ENCODE measurements at places on chromosomes 3 and 15.

GRCh38 chr3:109191421-109191820, 54.9 kb downstream of the C3orf85 start:
- DNase-seq: no peak

DNA sequence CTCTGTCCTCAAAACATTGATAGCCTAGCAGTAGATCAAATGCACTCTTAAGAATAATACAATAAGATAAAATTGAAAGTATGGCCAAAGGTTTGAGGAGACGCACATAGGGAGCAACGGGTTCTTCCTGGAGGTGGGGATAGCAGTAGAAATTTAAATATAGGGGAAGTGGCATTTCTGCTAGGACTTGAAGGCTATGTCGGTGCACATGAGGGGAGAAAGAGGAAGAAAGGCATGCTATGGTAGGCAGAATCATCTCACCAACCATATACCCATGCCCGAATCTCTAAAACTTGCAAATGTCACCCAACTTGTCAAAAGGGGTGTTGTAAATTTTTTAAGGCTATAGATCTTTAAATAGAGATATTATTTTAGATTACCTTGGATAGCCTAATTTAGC, 735.1 kb upstream of the LMCD1 start:
- no peak for DNase-seq

- DNase-seq: no peak
Observed at GRCh38 chr3:42846685-42847522, 28.8 kb downstream of the CYP8B1 start.

- no peak for DNase-seq
Observed at GRCh38 chr3:122025296-122025695, 3.2 kb upstream of the ILDR1 start.

- DNase-seq: no peak
Observed at GRCh38 chr3:160224256-160224655, 966 bp upstream of the C3orf80 start.

DNA sequence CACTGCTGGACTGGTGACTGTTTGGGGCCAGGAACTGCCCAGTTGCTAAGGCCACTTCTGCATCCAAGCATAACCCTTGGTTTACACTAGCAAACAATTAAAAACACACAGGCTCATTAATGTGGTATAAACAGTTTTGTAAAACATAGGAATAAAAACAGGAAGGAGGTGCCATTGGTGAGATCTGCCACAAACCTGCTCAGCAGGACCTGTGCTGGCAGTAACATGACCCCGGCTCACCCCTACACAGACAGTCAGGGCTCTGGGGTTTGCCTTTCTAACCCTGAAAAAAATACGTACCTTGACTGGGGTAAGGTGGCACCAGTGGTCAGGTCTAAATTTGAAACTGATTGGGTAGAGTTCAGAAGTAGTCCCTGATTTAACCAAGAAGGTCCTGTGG, 76.2 kb downstream of the ATP1B3 start:
- no peak for DNase-seq

GRCh38 chr3:143975554-143976152, 4.0 kb downstream of the DIPK2A start:
- DNase-seq: no peak
